ENCODE measurements at places on chromosomes 7 and 10.

DNA sequence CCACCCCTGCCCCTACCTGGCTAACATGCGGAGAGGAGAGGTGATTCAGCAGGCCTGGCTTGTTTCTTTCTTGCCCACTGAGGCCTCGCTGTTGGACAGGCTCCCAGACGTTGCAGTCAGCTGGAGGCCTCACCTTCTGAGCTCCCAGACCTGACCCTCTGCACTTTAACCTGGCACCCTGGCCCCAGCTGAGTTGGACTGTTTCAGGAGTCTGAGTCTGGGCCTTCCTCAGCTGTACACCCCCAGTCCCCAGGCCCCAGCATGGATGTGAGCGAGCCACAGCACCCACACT, 35.0 kb downstream of the UNC5B start:
- DNase-seq, result no peak

GRCh38 chr10:37762287-37762686, 95.1 kb downstream of the ZNF248 start:
- DNase-seq, result no peak

- DNase-seq, result no peak
These were observed 44.5 kb downstream of the HHEX start for GRCh38 chr10:92734301-92734700.

DNA sequence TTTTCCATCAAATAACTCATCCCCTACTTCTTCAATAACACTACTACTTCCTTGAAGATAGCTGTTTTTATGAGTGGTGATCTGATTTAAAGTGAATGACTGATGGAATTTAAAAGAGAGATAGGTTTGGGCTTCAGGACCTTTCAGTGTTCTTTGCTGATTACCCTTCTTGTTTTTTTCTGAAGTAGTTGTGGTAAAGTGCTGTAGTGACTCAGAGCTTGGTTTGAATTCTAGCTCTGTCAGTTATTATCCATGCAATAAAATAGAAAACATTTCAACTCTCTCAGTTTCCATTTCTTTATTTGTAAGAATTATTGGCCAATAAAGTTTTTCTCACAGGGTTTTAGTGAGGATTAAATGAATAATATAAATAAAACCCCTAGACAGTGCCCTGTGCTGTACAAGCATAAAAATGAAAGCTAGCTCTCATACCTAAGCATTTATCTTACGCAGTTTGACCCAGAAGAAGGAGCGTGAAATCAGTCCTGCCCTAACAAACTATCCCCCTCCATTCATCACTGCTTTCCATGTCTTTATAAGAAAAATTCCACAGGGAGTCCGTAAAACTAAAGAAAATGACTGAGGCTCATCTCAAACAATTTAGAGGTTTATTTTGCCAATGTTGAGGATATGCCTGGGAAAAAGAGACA, 25.1 kb upstream of the AKAP9 start:
- no peak for DNase-seq

- DNase-seq, result no peak
These were observed 47.0 kb downstream of the SPAM1 start for GRCh38 chr7:123972045-123972444.

DNA sequence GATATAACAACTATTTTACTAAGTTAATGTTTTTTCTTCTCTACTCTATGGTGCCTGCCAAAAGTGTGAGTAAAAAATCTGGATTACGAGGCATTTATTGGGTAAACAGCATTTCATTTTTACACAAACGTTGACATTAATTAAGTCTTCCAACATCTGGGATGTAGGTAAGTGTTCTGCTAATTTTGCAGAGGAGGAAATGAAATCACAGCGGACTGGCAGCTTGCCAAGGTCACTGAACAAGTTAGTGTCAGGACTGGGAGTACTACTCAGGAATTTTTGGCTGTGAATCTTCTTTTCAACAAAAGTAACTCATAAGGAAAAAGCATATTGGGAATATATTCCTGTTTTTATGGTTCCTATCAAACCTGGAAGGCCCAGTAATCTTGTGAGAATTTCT, 612.1 kb upstream of the FZD8 start:
- DNase-seq, result peak; percentile 89

- no peak for DNase-seq
These were observed 14.5 kb downstream of the PALD1 start for GRCh38 chr10:70492786-70493659.

DNA sequence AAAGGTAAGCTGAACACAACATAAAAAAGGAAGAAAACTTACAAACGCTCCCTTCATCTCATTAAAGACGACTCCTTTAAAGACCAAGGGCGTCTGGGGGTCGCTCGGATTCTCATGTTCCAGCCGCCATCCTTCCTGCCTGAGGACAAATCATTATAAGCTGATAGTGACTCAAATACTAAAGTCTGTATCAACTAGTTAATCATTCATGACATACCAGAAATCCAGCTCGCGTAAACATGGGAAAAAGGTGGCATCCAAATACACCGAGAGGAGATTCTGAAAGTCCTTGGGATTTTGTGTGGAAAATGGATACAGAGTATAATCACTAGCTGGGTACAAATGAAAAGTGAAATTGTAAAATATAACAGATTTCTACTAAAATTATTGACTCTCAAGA, 7.4 kb downstream of the PITRM1 start:
- no peak for DNase-seq

DNA sequence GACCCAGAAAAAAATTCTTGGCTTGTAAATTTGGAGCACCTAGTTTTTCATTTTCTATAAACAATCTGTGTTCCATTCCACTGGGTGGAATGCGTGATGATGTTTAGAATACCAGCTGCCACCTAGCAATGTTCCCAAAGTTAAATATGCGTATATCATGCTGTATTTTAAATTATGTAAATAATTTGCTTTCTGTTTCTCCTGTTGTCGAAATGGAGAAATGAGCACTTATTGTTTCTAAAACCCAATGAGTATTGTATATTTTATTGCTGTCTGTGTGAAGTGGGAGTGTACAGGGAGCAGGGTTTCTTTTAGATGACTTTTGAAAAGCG, 49.4 kb upstream of the CELF2 start:
- no peak for DNase-seq

GRCh38 chr10:60384708-60385398, 4.8 kb downstream of the ANK3 start:
- DNase-seq, result no peak

- DNase-seq, result no peak
These were observed 7.2 kb downstream of the TNPO3 start for GRCh38 chr7:129047761-129048160.

GRCh38 chr7:35576031-35576573, 118.8 kb downstream of the HERPUD2 start:
- no peak for DNase-seq

DNA sequence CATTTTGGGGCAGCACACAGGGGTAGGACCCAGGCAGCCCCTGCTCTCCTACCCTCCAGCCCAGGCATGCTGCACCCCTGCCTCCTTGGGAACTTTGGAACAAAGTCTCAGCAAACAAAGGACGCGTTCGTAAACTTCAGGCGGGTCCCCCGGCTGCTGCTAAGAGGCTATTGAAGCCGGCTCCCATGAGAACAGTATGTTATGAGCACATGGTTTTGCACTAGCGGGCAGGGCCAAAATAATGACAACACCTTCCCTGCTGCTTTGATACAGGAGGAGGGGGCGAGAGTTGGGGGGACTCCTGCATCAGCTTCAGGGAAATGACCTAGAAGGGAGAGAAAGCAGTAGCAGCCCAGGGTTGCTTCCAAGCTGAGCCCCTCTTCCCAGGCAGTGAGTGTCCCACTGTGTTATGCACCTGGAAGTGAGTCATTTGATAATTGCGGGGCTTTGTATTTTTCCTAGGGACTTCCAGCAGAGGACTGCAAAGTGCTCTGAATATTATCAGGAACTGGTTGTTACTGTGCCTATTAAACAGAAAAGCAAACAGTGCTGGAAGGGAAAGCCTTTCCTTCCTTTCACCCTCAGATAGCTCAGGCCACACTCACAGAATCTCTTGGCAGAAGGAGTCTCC, 6.9 kb downstream of the ITPRIP start:
- DNase-seq, result no peak

- no peak for DNase-seq
These were observed 134.3 kb downstream of the GRK5 start for GRCh38 chr10:119341459-119342301.

DNA sequence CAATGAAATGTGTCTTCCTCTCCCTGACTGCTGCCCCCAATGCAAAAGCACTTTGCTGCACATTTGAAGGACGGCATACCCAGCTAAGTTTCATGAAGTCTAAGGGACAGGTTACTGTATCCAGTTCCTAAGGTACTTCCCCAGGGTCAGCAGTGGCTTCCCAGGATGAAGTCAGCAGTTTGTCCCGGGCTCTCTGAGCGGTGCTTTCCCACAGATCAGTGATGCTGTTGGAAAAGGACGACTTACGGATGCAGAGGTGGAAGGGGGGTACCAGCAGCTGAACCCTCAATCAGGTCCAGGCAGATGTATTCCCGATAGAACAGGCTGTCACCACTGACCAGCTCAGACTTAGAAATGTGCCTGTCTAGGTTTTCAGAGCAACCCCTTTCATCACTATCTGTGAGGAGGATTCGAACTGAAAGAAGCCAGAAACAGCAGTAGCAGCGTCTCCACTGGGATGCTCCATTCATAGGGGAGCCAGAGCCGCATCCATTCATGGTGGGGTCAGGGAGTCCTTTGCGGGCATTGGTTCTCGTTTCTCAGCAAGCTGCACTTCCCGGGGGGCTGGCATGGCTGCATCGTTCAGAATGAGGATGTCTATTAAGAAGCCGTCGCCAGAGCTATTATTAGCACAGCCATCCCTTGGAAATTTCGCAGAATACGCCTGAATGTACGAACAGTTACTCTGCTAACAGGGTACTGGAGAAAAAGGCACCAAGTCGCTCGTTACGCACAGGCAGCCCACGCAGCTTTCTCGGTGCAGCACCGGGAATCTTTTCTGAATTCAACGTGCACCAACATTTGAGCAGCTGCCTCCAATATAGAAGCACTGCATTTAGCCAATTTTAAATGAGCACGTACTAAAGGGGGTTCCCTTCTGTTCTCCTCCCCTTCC, 303.7 kb downstream of the PRPF18 start:
- DNase-seq, result no peak

DNA sequence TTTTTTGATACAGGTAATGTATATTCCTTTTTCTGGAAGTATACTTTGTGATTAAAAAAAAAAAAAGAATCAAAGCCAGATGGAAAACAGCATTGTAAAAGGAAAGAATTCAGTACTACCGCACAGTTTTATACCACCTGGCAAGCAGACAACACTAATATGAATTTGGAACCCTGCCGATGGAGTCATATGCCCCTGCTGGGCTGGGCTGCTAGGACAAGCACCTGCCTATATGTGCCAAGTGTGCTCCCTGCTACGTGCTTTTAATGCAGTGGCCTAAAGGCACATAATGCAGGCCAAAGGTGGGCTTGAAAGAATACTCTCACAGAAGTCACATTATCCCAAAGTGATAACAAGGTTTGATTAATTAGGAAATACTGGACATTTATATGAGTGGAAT, 29.8 kb upstream of the WAC start:
- DNase-seq, result no peak

DNA sequence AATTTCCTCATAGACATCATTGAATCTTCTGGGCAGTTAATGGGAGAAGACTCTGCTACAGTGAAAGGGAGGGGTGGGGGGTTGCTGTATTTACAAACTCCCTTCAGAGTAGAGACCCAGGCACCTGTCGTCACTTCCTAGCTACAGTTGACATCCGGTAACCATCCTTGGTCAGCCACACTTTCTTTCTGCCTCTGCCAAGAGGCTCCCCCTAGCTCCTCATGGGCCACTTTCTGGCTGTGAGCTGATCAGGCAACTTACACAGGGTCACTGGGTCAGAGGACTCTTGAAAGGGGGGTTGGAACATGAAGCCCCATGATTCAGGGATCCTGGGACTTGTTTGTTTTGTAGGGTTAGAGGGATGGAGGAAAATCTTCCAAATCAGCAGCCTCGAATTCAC, 1.2 kb downstream of the TECPR1 start:
- no peak for DNase-seq

DNA sequence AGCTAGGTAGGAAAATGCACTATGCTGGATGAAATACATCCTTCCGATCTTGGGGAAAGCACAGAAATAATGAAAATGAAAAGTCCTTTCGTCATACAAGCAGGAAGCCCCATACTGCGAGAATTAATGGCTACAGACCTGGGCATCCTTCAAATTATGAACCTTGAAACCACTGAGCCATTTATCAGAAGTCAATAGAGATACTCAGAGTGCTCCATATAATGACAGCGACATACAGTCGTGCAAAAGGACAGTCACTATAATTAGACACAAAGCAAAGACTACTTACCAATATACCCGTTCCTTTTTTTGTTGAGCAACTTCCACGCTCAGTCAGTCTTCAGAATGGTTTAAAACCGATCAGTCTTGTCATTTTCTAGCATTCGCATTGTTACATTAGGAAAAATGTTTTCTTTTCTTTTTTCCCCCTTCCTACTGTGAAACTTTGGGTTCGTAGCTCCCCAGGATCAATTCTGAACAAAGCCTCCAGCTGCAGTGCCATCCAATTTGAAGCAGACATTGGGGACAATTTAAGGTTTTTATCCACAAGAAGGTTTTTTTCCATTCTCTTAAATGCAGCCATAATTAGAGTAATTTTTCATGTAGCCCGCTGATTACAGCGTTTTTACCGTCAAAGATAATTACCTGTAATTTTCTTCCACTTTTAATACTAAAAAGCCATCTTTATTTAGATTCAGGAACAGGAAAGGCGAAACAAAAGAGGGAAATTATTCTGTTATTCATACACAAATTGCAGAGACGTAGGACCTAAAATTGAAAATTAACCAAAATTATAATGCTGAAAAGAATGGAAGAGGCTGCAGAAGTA, 6.4 kb downstream of the DLX6 start:
- no peak for DNase-seq

- DNase-seq, result no peak
These were observed 448.1 kb downstream of the SORCS1 start for GRCh38 chr10:106716381-106716780.

- no peak for DNase-seq
These were observed 5.0 kb downstream of the CREB3L2 start for GRCh38 chr7:137996871-137997270.

DNA sequence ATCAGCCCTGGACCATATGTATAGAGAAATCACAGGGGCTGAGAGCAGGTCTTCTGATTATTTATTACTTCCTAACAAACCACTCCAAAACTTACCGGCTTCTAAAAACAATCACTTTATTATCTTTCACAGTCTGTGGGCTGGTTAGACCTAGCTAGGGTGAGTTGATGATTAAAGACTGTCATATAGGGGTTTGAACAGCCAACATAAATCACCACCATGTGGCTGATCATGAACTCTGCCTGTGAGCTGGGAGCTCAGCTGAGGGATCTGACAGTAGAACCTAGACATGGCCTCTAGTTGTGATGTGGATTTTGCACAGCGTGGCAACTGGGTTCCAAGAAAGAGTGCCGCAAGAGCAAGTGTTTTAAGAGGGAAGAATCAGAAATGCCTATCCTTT, 305.4 kb downstream of the CSTF2T start:
- no peak for DNase-seq
